Sigmoid colon (tissue), 7 donors: ENCODE measurements at places on chromosomes 6 and 20. TPM values are rescaled to one million over a fixed set of nuclear protein-coding genes. Genes with fewer than 3 reads are reported as not detected.
A peak's percentile ranks its signal among the peaks of the same experiment; 100 is the strongest.

Gene TXLNB
- total RNA-seq = 3.0 TPM

Gene PPP1R3G
- 3.0 TPM for total RNA-seq

Gene NKX2-4
- total RNA-seq = not detected

Gene PABPC1L
- total RNA-seq = 1.1 TPM

Gene COL19A1
- total RNA-seq = 0.83 TPM

- no peak for DNase-seq
These were observed 410.9 kb upstream of the JARID2 start for GRCh38 chr6:14834851-14835530.

DNA sequence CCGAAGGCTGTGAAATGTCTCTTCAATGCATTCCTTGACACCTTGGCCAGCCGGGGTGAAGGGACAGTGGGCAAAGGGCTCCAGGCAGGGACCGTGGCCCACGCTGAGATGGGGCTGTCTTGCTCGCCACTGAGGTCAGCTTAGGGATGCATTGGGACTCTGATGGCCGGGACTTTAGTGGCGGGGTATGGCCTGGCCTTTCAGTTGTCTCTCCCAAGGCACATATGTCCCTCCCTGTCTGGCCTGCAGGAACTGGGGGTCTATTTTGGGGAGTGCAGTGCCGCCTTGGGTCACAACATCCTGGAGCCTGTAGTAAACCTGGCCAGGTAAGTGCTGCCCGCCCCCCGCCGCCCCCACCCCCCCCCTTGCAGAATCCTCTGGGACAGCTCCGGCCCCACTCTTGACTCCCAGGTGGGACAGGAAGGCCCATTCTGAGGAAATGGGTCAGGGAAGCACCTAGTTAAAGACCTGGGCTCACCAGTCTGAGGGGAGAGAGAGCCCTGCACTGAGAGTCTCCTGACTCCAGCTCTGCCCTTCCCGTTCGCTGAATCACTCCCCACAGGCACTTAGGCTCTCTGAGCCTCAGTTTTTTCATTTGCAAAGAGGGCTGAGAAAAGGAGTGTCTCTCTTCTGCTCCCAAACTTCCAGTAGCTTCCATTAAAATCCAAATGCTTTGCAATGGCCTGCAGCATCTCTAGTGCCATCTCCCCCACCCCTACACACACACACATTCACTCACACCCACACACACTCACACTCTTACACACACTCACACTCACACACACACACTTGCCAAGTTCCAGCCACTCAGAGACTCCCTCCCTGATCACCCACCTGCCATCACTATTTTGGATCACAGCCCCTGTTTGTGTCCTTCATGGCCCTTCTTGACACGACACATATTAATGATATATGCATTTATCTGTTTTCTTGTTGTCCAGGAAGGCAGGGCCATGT lies 33.1 kb downstream of the RAB44 start:
- peak; percentile 40 for DNase-seq

DNA sequence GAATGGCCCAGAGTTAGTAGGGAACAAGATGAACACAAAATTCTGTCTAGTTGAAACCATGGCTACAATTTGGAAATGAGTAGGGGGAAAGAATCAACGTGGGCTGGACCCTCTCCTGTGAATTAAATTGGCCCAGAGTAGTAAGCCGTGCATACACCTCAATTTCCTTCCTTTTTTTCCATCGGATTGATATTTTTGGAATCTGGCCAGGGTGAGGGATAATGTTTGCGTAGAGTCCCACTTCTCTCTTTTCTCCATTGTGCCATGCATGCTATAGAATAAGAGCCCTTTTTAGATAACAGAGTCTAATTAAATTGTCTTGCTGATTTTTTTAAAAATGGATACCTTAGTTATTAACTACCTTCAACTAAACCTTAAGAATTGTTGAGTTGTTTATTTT lies 35.2 kb downstream of the XRN2 start:
- DNase-seq = no peak

GRCh38 chr20:51420805-51421204 lies 121.7 kb downstream of the NFATC2 start:
- DNase-seq = no peak

GRCh38 chr20:23242104-23242503 lies 108.5 kb upstream of the NXT1 start:
- no peak for DNase-seq

DNA sequence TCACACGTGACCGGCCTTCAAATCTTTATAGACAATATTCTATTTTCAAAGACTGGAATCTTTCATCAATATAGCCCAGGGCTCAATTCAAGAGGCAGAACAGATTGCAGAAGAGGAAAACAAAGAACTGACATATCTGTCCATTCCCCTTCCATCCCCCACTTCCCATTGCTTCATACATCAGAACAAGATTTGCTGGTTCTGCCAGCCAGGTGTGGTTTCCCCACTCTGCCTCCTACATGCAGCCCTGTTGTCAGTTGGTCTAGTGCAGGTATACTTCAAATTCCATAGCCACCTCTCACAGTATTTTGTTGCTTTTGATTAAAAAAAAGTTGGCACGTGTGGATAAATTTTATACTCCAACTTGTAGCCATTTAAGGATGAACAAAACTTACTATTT lies 174.9 kb downstream of the CD109 start:
- DNase-seq = no peak

DNA sequence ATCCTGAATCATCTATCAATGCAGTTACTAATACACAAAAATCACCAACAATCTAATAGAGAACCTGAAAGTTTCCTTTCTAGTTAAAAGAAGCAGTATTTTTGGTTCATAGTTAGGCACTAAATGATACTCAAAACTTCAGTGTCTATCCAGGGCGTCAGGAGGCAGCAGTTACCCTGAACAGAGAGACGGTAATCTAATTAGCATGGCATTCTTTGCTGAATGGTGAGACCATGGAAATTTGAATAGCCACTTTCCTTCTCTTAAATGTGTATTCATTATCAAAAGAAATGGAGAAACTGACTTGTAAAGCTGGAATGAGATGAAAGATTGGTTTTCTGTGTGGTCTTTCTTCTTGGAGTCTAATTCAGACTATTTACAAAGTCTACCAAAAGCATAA lies 146.6 kb upstream of the BMP5 start:
- no peak for DNase-seq
